GM23248 (cell line): ENCODE measurements at places on chromosomes 2 and 18. TPM values are rescaled to one million over a fixed set of nuclear protein-coding genes. Genes with fewer than 3 reads are reported as not detected.
A peak's percentile ranks its signal among the peaks of the same experiment; 100 is the strongest.

DNA sequence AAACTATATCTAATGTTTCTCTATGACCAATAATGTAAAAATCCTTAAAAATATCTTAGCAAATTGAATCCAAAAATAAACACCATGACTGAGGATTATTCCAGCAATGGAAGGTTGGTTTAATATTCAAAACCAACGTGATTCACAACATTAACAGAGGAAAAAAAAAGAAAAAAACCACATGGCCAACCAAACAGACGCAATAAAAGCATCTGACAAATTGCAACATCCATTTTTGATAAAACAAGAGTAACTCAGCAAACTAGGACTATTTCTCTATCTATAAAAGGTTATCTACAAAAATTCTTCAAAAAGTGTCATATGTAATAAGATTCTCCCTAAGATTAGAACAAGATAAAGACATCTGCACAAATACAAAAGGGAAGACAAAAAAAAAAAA, 28.9 kb downstream of the PPP3R1 start:
- DNase-seq: peak; percentile 31

Gene CD207
- polyA plus RNA-seq: not detected in 2 replicates

DNA sequence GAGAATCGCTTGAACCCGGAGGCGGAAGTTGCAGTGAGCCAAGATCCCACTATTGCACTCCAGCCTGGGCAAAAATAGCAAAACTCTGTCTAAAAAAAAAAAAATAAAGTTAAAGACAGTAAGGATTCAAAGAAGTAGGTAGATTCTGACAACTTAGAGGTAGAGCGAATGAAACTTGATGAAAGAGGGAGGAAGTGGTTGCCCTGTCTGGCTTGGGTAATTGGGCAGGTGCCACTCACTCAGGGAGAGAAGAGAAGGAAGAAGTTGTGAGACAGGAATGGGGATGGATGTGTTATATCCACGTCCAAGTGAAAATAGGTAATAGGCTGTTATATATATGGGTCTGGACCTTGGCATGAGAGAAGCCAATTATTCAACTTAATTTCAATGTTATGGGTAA, 26.3 kb downstream of the NDC80 start:
- no peak for DNase-seq

- DNase-seq: no peak
Measured at GRCh38 chr2:59276033-59276432, 1034.9 kb upstream of the FANCL start.

DNA sequence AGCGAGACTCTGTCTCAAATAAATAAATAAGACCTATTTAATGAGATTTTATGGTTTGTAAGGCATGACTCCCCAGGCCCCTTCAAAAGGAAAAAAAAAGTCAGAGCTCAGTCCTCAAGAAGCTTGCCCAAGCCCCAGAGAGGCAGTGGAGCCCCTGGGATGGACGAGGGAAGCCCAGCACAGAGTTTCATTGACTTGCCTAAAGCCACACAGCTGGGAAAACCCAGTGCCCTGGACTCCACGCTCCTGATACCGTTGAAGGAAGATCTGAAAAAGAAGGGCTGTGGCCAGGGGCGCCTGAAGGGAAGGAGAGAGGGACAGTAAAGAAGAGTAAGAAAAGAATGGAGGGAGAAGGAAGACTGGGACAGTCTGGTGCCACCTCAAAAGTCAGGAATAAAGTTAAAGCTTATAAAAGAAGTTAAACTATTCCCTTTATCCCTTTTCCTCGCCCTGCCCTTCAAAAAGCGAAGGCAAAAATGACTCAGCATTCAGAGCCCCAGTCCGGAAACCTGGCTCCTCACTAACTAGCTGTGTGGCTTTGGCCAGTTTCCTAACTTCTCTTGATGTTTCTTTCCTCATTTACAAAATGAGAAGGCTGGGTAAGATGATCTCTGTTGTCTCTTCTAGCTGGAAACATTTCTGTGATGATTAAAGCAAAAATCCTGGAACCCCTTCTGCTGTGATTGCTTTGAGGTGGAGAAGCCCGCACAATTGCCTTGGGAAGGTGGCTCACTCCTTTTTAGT, 46.7 kb downstream of the LYPD1 start:
- peak; percentile 94 for DNase-seq

GRCh38 chr18:57352271-57352701, at the start of gene ST8SIA3:
Gene ST8SIA3, plus strand, starts transcription at chr18:57352557. Its CDS starts 290 bp downstream, at chr18:57352847.
- DNase-seq: no peak

Gene TEX44
- not detected in 2 replicates for polyA plus RNA-seq

Gene THSD7B
- 0.11 TPM in 1 of 2 replicates, not detected in the other for polyA plus RNA-seq

Gene ERBB4
- polyA plus RNA-seq: not detected in 2 replicates

- peak; percentile 37 for DNase-seq
Measured at GRCh38 chr18:48003426-48004349, 73.2 kb upstream of the SMAD2 start.

- no peak for DNase-seq
Measured at GRCh38 chr2:10501451-10501961, 53.4 kb upstream of the ODC1 start.

Gene AQP12B
- not detected in 2 replicates for polyA plus RNA-seq

DNA sequence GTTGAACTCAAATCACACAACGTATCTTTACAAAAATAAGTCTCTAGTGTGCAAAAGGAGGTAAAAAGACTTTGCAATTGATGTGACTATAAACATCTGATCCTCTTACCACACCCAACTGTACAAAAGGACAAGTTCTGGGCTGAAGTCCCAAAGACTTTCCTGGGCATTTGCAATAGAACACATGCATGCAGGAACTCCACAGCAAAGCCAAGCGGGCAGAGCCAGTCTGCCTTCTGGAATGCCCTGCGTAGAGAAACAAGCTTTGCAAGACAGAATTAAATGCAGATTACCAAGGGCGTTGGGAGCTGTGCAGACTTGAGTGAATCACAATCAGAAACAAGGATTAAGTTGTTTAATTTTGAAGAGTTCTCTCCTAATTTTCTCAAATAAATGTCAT, 208.4 kb upstream of the ZNF521 start:
- peak; percentile 7 for DNase-seq

GRCh38 chr2:165513479-165513878, 44.0 kb downstream of the CSRNP3 start:
- no peak for DNase-seq

Gene KCNIP3
- polyA plus RNA-seq: 3.7 and 4.9 TPM in 2 replicates

Gene VIL1
- not detected in 2 replicates for polyA plus RNA-seq

- DNase-seq: peak; percentile 25
Measured at GRCh38 chr2:204479557-204479956, 65.7 kb upstream of the PARD3B start.

DNA sequence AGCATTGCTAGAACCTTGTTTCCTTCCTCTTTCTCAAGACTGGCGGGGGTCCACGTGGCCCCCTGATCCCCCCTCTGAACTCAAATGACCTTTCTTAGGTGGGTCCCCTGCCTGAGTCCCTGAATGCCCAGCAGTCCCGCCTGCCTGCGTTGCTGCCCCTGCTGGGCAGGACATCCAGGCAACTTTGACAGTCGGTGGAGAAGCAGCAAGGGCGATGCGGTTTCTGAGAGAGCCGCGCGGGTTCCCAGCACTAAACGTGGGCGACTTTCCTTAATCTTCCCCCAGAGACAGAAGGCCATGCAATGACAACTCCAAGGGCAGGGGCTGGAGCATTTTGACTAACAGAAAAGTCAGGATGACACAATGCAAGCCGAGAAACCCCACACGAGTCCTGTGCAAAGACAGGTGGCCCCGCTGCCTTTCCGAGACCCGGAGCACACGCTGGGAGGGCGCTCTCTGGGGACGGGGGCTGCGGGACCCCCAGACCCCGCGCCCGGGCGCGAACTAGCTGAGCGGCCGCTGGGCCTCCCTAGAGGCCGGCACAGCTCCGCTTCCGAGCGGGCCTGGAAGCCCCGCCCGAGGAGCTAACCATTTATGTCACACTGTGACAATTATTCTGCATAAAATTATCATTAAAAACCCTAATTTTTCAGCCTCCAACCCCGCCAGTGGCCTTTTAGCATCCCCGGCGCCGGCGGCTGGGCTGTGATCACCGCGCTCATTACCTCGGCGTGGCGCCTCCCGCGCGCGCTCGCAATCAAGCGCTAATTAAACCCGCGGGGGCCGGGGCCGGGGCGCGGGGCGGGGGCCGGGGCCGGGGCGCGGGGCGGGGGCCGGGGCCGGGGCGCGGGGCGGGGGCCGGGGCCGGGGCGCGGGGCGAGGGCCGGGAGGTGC, 27.4 kb downstream of the ASB18 start:
- DNase-seq: peak; percentile 9

DNA sequence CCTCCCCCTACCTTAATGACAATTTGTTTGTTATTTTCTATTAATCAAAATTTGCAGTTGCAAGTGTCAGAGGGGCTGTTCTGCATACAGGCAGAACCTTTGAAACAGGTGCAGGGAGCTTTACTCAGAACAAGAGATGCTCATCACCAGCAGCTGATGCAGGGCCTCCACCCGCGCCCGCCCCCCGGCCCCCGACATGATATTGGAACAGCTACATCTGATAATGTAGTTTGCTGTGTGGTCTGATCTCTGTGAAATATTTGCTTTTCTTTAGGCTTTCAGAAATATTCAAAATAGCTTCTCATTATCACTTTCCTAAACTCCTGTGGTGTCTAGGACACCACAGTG, 130.0 kb downstream of the PRKCE start:
- DNase-seq: no peak

Gene DES
- polyA plus RNA-seq: 0.75 and 1.1 TPM in 2 replicates

Gene FRZB
- polyA plus RNA-seq: 0.08 TPM in 1 of 2 replicates, not detected in the other

Gene NCKAP5
- polyA plus RNA-seq: 0.38 and 0.86 TPM in 2 replicates

Gene TMEM131
- polyA plus RNA-seq: 16.4 and 17.2 TPM in 2 replicates

GRCh38 chr2:75328156-75328555, 128.8 kb upstream of the TACR1 start:
- DNase-seq: no peak

Gene BMP10
- not detected in 2 replicates for polyA plus RNA-seq
